Esophagus (tissue), 2 donors: ENCODE measurements at places on chromosomes 6 and 20. TPM values are rescaled to one million over a fixed set of nuclear protein-coding genes. Genes with fewer than 3 reads are reported as not detected.

The PROKR2 gene
- polyA plus RNA-seq = not detected

The DNAH8 gene
- under 0.01 TPM for polyA plus RNA-seq

The HTR1E gene
- polyA plus RNA-seq = not detected

The DBNDD2 gene
- 65.1 TPM for polyA plus RNA-seq

The SLC32A1 gene
- polyA plus RNA-seq = not detected

The SMPDL3A gene
- polyA plus RNA-seq = 7.2 TPM
